ENCODE measurements at places on chromosomes 6 and 20.

DNA sequence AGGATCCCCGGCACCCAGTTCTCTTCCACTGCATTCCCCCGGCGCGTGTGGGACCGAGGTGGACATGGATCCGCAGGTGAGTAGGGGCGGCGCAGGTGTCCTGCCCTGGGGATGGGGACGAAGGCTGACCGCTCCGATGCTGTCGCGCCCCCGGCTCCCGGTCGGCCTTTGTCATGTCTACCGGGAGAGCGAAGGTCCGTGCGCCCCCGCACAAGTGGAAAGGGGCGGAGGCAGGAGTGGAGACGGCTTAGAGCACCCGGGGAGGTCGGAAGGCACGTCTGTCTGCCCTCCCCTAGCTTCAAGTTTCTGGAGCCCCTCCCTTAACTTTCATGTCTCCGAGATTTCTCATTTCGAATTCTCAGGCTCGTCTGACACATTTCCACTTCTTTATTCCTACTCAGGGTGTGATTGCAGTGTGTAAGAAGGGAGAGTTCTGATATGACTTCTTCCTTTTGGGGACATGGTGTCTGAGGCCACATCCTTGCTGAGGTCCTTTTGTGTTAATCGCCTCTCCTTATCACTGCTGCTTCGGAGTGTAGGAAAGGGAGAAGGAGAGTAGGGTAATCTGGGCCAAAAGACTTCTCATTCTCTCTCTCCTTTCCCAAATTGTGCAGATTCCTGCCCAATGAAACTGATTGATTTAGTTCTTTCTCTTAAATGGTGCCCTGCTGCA, 435 bp downstream of the KIFC1 start:
- no peak for DNase-seq

DNA sequence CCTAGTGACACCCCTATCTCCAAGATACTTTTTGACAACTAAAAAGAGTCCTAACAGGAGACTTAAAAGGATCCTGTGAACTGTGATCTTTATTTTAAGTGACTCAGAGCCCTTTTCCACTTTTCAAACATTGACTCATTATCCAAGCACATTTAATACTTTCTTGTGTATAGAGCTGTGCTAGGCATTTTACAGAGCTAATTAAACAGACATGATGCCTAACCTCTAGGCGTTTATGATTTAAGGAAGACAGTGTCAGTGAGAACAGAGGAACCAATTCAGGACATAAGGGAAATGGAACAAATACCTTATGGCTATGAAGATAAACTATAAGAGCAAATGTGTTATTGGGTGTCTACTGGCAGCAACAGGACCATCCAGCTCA, 282.6 kb downstream of the TPBG start:
- no peak for DNase-seq

DNA sequence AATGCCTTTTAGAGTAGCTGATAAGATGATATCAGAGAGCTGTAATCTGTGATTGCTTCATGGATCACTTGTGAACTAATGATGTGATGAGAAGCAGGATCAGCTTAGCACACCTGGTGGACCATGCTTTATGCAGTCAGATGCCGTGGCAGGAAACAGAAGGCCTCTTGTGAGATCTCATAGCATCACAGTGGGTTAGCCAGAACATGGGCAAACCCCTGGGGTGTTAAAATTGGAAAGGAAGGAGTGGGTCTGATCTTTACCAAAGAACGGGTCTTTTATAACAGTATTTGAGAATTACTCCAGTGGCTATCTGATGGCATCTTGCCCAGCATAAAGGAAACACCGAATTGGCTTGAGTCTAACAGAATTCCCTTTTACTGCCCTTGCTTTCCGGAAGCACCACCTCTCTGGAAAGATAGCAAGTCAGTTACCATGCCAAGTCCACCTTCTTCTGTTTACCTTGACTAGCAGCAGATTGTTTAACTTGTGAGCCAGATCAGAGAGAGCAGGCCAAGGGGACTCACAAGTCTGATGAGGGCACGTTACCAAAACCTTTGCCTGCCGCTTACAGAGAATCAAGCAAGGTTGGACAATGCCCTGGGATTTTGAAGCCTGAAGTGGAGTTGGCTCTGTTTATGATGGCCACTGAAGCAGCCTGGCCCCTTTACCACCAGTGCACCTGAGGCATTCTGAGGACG, 20.9 kb upstream of the SRF start:
- no peak for DNase-seq

- no peak for DNase-seq
These were observed 29.3 kb downstream of the BCAS4 start for GRCh38 chr20:50824137-50824536.

- no peak for DNase-seq
These were observed 15.9 kb downstream of the SLC12A5 start for GRCh38 chr20:46044896-46045295.

- peak; percentile 30 for DNase-seq
These were observed 113.9 kb downstream of the ALDH8A1 start for GRCh38 chr6:134835993-134836392.

GRCh38 chr20:46351357-46352058, 43.2 kb upstream of the CDH22 start:
- no peak for DNase-seq

GRCh38 chr6:161407581-161407980, 133.7 kb upstream of the AGPAT4 start:
- DNase-seq = no peak

- DNase-seq = no peak
These were observed 41.9 kb upstream of the CTNNBL1 start for GRCh38 chr20:37651932-37652331.
